ENCODE measurements at places on chromosomes 6 and 20.

- no peak for DNase-seq
These were observed 44.1 kb downstream of the CFAP61 start for GRCh38 chr20:20096421-20096820.

- DNase-seq, result peak; percentile 74
These were observed 33.8 kb upstream of the RREB1 start for GRCh38 chr6:7073821-7074525.

GRCh38 chr6:156781861-156782631 lies 4.9 kb downstream of the ARID1B start:
- no peak for DNase-seq

- no peak for DNase-seq
These were observed 117.9 kb downstream of the CDH4 start for GRCh38 chr20:61369731-61370520.

DNA sequence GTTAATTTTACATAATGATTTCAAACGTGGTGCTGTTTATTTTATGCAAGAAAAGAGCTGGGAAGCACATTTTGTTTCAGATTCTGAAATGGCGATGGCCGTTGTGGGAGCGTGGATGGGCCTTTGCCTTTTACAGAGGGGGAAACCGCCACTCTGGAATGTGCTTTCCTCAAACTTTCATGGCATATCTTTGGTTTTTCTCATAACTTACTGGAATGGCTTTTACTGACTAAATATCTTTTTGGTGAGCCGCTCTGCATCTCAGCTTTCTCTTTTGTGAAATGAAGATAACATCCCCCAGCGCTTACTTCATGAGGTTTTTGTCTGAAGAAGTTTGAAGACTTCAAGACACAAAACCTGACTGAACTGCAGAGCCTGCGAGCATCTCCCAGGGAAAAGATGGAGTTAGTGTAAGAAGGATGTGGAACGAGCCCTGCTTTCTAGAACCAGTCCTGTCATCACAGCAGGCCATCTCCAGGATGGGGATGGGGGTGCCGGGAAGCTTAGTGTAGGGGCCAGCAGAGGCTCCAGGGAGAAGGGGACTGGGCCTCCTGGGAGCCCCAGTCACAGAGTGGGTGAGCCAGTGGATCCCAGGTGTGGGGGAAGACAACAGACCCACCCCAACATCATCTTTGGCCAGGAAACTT lies 61.8 kb upstream of the TIAM2 start:
- DNase-seq, result no peak

DNA sequence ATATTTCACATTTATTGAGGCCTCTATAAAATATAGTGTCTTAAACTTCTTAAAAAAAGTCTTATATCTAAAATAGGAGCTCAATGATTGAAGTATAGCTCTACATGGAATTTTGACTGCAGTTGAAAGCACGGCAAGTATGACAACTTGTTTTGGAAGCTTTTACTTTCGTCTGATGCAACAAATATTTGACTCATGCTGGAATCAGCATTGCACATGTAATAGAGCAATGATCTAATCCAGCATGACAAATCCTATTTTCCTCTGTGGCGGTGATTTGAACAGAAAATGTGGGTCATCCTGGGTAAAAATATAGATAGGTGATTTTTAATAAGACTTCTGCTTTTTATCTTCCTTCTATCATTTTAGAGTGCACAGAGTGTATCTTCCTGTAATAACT lies 111.6 kb downstream of the TINAG start:
- no peak for DNase-seq

DNA sequence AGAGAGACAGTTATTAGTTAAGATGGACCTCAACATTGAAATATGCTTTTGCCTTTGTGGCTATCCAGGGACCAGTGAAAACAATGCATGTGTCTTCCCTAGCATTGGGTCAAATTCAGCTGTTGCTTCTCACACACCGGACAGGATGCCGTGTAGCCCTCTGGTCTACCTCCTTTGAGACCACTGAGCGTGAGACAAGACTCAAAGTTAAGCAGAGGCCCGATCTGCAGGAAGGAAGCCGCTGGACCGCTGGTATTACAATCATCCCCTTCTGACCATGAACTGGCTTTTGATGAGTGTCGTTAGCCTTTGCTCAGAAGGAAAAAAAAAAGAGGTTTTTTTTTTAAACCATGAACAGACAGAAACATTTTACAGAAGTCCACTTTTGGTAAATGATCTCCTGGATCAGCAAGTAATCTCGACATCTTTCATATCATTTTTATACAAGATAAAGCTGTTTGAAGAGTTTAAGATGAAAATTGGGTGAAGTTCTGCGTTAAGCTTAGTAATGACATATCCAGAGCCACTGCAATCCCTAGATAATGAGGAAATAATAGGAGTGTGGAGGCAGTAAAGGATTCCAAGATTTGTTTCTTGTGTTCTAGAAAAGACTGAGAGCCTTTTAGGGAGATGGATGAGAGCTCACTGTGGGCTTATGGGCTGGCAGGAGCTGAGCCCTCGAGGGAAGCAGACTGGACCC lies 622.8 kb downstream of the QKI start:
- no peak for DNase-seq

GRCh38 chr6:17169291-17169690 lies 67.4 kb downstream of the STMND1 start:
- DNase-seq, result no peak

DNA sequence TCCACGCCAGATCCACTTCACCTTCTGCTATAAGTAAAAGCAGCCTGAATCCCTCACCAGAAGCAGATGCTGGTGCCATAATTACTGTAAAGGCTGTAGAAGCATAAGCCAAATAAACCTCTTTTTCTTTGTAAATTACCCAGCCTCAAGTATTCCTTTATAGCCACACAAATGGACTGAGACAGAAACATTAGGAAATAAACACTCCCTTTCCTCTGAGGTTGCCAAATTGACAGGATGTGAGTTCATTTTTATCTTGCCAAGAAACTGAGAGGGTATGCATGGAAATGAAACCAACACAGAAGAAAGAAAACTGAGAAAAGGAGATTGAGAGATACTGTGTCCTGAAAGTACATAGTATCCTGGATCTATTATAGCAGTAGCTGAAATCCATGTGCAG lies 481.2 kb downstream of the HAO1 start:
- no peak for DNase-seq

GRCh38 chr6:152595499-152595898 lies 41.7 kb downstream of the SYNE1 start:
- DNase-seq, result no peak

DNA sequence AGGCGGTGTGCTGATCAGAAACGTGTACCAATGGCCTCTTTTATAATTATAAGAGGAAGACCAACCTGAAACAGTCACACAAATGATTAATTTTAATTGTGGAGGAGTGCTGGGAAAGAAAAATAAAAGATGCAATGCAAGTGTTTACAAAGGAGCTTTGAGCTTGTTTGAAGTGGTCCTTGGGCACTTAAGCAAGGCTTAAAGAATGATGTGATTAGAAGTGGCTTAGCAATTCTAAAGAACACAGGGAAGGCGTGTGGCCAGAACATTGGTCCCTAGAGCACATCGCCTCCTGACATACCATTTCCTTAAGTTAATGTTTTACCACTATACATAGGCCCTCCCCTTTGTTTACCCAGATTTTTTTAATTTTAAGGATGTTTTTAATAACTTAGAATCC lies 26.1 kb downstream of the PTPN1 start:
- DNase-seq, result no peak

- DNase-seq, result no peak
These were observed 25.7 kb downstream of the KCNK5 start for GRCh38 chr6:39203436-39204159.

GRCh38 chr20:49630396-49630951 lies 62.5 kb upstream of the PTGIS start:
- no peak for DNase-seq

DNA sequence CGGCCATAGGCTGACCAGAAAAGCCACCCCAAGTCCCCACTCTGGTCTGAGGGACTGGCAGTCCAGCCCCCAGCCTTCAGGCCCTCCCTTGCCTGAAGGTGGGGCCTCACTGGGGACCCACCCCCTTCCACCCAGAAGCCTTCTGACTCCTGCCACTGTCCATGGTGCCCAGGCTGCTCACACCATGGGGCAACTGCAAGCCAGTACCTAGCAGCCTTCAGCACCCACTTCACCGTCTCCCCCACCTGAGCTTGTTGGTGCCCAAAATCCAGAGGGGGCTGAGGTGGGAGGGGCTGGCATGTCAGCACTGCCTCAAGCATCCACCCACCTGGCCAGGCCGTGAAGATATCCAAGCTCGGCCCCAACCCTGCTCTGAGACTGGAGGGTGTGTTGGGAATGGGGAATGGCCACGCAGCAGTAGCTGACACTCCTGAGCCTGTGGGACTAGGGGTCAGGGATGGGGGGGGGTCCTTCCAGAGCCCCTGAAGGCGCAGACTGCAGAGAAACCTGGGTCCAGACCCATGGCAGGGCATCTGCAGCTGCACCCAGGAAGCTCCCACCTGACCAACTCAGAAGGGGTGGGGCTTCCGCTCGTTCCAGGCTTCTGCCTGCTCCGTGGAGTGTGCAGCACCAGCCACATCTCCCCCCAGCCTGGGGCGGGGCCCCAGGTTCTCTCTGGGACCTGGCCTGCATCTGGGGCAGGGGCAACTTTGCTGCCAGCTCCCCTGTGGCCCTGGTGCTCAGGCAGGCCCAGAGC lies 942.1 kb upstream of the EPHA7 start:
- DNase-seq, result no peak

- no peak for DNase-seq
These were observed 28.1 kb upstream of the AKAP7 start for GRCh38 chr6:131107151-131107550.

- DNase-seq, result peak; percentile 54
These were observed 116.0 kb downstream of the TRIM27 start for GRCh38 chr6:28807682-28808280.

- no peak for DNase-seq
These were observed 17.9 kb upstream of the ANKRD60 start for GRCh38 chr20:58246346-58246745.

DNA sequence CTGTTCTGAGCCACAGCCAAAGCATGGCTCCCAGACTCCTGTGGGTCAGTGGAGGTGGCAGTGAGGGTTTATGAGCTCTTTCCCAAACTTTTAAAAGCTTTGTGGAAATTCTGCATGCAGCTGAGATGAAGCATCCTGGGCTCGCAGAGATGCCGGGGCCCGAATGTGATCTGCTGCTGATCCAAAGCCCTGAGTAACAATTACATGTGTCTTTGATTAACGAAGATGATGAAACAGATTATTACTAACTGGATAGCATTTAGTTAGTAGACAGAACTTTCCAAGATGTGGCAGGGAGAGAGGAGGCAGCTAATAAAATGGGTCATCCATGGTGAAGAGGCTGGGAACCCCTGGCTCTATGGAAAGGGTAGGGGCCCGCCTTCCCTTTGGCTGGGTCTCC lies 43.9 kb upstream of the MDFI start:
- no peak for DNase-seq

- no peak for DNase-seq
These were observed 145.2 kb upstream of the CITED2 start for GRCh38 chr6:139519571-139520031.

- no peak for DNase-seq
These were observed 180.0 kb upstream of the UST start for GRCh38 chr6:148566664-148567350.

DNA sequence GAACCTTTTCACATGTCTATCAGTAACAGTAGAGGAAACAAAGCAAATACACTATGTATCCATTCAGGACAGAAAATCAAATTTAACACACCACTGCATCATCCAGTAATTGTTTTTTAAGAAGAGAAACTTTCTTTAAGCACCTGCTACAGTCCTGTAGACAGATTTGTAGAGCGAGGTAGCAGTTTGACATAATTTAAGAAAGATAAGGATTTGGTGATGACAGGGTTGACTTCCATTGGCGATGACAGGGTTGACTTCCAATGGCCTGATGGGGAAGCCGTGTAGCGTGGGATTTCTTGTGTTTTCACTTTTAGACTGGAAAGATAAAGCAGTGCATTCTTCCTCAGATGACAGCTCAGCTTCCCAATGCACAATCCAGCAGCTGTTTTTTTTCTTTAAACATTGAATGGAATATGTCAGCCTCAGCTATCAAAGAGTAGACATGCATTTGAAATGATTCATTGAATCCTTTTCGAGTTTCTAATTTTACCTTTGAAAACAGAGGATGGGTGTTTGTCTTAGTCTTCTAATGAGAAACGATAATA lies 68.5 kb downstream of the ECT2L start:
- DNase-seq, result no peak

DNA sequence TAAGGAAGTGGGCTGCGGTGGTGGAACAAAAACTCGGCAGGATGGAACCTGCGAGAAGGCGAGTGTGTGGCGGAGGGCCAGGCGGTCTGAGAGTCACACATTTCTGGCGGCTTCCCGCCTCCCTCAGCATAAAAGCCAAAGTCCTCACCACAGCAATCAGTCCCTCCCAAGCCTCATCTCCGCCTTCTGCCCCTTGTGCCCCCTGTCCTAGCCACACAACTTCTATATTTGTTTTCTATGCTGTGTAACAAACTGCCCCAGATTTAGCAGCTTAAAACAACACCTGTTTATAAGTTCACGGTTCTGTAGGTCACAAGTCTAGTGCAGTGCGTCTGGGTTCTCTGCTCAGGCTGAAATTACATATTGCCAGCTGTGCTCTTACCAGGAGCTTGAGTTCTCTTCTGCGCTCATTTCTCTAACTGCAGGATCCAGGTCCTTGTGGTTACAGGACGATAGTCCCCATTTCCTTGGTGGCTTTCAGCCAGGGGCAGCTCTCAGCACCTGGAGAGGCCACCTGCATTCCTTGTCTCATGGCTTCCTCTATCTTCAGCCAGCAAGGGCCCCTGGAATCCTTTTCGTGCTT lies 11.7 kb upstream of the SPO11 start:
- DNase-seq, result no peak

GRCh38 chr6:22940581-22941290 lies 371.4 kb downstream of the HDGFL1 start:
- no peak for DNase-seq

DNA sequence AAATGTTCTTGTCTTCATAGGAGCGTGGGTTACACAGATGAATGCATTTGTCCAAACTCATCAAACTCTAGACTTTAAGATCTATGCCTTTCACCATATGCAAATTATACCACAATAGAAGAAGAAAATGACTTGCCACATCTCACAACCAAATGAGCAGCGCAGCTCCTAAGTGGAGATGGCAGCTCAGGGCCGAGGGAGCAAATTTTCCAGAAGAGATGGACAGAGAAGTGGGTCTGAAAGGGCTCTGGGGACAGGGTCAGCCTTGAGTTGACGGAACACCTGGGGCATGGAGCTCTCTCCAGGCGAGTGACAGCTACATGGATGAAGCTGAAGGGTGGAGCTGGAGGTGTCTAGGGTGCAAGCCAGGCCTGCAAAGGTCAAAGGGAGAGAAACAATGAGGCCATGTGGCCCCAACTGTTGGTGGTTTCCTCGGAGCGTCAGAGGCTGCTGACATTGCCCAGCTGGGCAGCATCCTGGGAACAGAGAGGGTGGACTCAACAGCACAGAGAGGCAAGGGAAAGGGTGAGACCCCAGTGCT lies 228.3 kb downstream of the NRN1 start:
- DNase-seq, result no peak

DNA sequence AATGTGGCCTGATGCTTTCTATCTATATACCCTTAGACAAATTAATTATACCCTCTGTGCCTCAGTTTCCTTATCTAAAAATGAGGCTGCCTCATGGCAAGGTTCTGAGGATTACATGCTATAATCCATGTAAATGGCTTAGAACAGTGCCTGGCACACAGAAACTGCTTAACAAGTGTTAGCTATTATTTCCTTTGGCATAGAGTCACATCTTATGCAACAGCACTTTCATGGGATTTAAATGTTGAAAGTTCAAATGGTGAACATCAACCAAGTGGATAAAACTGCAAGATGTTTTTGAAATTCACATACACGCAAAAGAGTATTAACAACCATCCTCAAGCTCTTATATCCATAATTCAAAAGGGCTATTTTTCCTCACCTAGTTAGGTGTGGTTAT lies 202.8 kb upstream of the JAG1 start:
- no peak for DNase-seq

- DNase-seq, result no peak
These were observed 425.1 kb downstream of the UTRN start for GRCh38 chr6:144710207-144710606.

Data from stimulated activated naive CD8-positive, alpha-beta T cell treated with anti-CD3 and anti-CD28 coated beads, Interleukin-15, Interleukin-2, amounts not matched to agents 100 U/mL and 50 U/mL, for 24 hours (primary cell).